ENCODE measurements at places on chromosomes 3 and 15. TPM values are rescaled to one million over a fixed set of nuclear protein-coding genes. Genes with fewer than 3 reads are reported as not detected.
A peak's percentile ranks its signal among the peaks of the same experiment; 100 is the strongest.

GRCh38 chr15:67605871-67606270 lies 63.4 kb downstream of the MAP2K5 start:
- no peaks in the 10 kb centered on the region for H3K27me3 ChIP-seq
- H3K27ac ChIP-seq = no peak overlapping the region
- no peaks in the 10 kb centered on the region for H3K4me1 ChIP-seq
- no peak overlapping the region for H3K4me3 ChIP-seq
- DNase-seq = no peak
- H3K36me3 ChIP-seq = no peaks in the 10 kb centered on the region

- DNase-seq = peak; percentile 74
- no peak overlapping the region for H3K4me3 ChIP-seq
- no peaks in the 10 kb centered on the region for H3K4me1 ChIP-seq
Measured at GRCh38 chr15:33152502-33153109, 41.9 kb downstream of the FMN1 start.

POLQ gene
- total RNA-seq = 4.1 TPM

GRCh38 chr3:186519021-186519658 lies 25.0 kb downstream of the CRYGS start:
- no peak for DNase-seq
- H3K4me1 ChIP-seq = no peaks in the 10 kb centered on the region
- H3K4me3 ChIP-seq = no peak overlapping the region
- H3K36me3 ChIP-seq = no peaks in the 10 kb centered on the region

GRCh38 chr3:110791995-110792686 lies 279.5 kb upstream of the NECTIN3 start:
- no peak overlapping the region for H3K4me3 ChIP-seq
- H3K36me3 ChIP-seq = no peaks in the 10 kb centered on the region
- no peak for DNase-seq
- no peaks in the 10 kb centered on the region for H3K27me3 ChIP-seq
- no peak overlapping the region for H3K27ac ChIP-seq

DNA sequence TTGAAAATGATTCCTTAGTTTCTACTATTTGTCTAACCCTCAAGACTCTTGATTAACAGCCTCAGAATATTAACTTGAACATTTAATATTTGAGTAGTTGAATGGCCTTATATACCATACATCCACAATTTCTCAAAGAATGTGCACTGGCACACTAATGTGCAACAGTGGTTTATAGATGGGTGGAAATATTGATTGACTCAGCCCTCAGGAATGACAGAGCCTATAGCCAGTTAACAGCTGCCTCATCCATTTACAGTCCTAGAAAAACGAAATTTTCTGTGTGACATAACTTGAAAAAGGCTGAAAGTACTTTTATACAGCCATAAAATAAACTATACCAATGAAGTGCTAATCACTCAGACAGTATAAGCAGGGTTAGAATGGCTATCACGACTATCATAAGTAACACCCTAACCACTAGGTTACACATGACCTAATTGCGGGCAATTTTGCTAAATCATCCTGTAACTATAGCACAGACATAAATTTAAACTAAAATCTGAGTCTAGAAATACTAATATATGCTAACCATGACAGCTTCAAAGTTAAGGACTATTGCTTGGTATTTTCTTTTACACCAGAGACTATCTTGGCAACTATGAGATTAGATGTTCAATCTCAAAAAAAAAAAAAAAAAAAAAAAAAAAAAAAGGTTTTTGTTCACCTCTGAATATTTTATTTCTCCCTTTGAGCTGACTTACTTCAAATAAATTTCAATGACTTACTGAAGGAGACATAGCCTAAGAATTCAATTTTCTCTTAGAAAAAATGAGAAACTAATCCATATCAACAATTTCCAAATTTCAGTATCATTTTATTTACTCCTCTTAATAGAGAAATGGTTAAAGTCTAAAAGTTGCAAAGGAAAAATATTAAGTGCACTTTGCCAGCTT lies 9.3 kb downstream of the SECISBP2L start:
- peak; percentile 69 for DNase-seq
- peaks cover 4% of the 10 kb centered on the region for H3K4me1 ChIP-seq
- H3K36me3 ChIP-seq = no peaks in the 10 kb centered on the region
- no peak overlapping the region for H3K4me3 ChIP-seq
- H3K27me3 ChIP-seq = no peaks in the 10 kb centered on the region

DNA sequence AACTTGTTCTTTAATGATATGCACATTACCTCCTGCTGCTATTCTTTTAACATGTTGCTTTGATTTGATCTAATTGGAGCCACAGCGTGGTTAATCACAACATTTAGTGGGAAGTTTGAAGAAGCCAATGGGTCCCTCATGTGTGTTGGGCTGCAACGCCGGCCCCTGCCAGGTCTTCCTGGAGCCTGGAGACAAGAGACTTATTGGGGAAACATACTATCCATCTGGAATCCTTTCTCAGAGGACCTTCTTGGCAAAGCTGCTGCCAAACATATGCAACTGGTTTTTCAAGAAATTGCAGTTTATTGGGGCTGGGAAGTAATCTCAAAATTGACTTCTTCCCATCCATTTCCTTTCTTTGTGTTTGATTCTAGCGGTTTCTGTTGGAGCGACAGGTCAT lies 396.3 kb upstream of the PROK2 start:
- H3K36me3 ChIP-seq = no peaks in the 10 kb centered on the region
- no peak overlapping the region for H3K27ac ChIP-seq
- peaks cover 7% of the 10 kb centered on the region for H3K4me1 ChIP-seq
- H3K4me3 ChIP-seq = no peak overlapping the region

GRCh38 chr3:15768421-15769255 lies 29.1 kb downstream of the ANKRD28 start:
- H3K27ac ChIP-seq = peak overlapping the region; percentile 55
- peaks cover 8% of the 10 kb centered on the region for H3K4me1 ChIP-seq
- DNase-seq = peak; percentile 98
- H3K27me3 ChIP-seq = no peaks in the 10 kb centered on the region
- H3K4me3 ChIP-seq = no peak overlapping the region

DNA sequence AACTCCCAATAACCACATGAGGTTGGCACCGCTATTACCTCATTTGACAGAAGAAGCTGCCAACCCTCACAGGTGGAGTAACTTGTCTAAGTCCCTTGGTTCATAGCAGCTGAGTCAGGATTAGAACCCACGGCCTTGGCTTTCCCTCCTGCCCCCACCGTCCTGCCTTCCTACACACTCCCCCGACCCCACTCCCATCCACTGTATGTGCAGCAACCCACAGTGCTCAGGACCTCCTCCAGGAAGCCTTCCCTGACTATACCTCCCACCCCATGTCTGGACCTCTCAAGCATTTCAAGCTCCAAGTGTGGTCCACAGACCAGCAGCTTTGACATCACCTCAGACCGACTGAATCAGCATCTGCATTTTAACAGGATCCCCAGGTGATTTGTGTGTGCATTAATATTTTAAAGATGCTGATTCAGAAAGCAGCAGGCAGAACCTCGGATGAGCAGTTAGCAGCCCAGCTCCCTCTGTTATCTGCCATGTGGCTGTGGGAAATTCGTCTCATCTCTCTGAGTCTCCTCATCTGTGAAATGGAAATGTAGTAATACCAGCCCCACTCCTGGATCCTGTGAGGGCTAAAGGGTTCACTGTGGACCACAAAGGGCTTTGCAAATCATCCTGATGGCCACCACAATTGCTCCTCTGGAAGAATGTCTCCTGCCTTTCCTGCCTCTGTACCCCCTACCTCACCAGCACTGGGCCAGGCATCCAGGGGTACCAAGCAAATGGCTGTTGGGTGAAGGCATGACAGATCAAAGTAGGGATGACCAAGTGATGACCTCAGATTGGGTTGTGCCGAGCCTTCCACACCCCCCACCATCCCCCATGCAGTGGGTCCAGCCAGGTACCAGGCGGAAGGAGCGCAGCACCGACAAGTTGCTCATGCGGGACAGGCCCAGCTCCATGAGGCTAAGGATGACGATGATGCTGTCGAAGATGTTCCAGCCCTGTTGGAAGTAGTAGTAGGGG lies 62.7 kb downstream of the SCN5A start:
- H3K4me1 ChIP-seq = no peaks in the 10 kb centered on the region
- H3K4me3 ChIP-seq = no peak overlapping the region
- H3K27me3 ChIP-seq = no peaks in the 10 kb centered on the region
- no peak for DNase-seq
- no peak overlapping the region for H3K27ac ChIP-seq

DNA sequence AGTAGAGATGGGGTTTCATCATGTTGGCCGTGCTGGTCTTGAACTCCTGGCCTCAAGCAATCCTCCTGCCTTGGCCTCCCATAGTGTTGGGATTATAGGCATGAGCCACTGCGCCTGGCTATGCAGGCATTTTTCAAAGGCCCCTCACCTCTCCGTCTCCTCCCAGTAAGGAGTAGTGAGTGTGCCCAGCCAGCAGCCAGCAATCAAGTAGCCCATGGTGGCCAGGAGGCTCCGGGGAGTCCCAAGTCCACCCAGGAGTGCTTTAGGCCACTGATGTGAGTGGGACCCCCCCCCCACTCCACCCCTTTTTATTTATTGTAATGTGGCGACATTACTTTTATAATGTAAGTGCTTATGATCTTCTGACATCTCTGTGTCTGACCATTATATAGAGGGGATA lies 8.1 kb downstream of the ISG20 start:
- H3K27me3 ChIP-seq = no peaks in the 10 kb centered on the region
- DNase-seq = no peak
- H3K27ac ChIP-seq = no peak overlapping the region

ENTPD3 gene
- total RNA-seq = under 0.01 TPM

- H3K4me3 ChIP-seq = peak overlapping the region; percentile 61
- peaks cover 4% of the 10 kb centered on the region for H3K4me1 ChIP-seq
- peak; percentile 51 for DNase-seq
- H3K27me3 ChIP-seq = no peaks in the 10 kb centered on the region
Measured at GRCh38 chr15:96343113-96344059, 12.9 kb downstream of the NR2F2 start.

DNA sequence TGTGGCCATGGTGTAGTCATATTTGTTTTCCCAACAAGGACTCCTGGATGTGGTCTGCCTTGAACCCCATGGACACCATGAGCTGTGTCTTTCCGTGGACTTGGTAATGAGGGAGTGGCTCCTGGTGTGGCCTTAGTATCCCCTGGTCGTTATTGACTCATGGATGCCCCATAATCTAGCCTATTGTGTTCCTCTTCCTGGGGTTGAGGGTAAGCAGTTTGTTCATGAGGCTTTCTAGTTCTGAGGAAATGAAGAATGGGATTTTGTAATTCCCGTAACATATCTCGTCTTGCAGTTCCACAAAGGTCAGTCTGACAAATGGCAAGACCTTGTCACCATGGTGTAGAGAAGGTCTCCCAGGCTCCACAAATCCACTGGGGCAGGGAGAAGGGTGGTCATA lies 22.6 kb downstream of the RAB7A start:
- no peak overlapping the region for H3K27ac ChIP-seq
- DNase-seq = no peak
- no peaks in the 10 kb centered on the region for H3K4me1 ChIP-seq
- no peaks in the 10 kb centered on the region for H3K27me3 ChIP-seq
- H3K4me3 ChIP-seq = no peak overlapping the region
- H3K36me3 ChIP-seq = no peaks in the 10 kb centered on the region

C3orf22 gene
- total RNA-seq = not detected

DNA sequence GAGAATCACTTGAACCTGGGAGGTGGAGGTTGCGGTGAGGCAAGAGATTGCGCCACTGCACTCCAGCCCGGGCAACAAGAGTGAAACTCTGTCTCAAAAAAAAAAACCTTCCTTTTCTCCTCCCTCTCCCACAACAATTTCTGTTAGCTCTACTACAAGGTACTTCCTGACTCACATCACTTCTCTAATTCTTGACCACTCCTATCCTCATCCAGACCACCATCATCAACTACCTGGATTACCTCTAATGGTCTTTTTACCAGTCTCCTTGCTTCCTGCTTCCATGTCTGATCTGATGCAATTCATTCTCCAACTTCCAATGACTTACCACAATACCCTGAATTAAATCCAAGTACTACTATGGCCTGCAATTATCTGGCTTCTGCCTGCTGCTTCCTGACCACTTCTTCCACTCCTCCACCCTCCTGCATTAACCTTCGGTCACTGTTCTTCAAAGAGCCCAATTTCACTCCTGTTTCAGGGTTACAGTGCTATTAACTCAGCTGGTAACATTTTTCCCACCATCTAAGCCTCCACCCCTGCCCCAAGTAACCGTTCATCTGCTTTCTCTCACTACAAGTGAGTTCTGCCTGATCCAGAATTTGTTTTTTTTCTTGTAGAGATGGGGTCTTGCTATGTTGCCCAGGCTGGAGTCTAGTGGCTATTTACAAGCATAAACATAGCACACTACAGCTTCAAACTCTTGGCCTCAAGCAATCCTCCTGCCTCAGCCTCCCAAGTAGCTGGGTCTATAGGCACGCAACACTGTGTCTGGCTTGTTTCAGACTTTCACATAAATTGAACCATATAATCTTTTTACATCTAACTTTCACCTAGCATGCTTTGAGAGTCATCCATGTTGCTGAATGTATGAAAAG lies 27.8 kb downstream of the DCAF1 start:
- H3K4me1 ChIP-seq = no peaks in the 10 kb centered on the region
- no peaks in the 10 kb centered on the region for H3K27me3 ChIP-seq
- no peak for DNase-seq
- H3K4me3 ChIP-seq = no peak overlapping the region
- peaks cover 1% of the 10 kb centered on the region for H3K36me3 ChIP-seq
- no peak overlapping the region for H3K27ac ChIP-seq

- no peaks in the 10 kb centered on the region for H3K4me1 ChIP-seq
- peaks cover 3% of the 10 kb centered on the region for H3K27me3 ChIP-seq
- DNase-seq = peak; percentile 3
- no peaks in the 10 kb centered on the region for H3K36me3 ChIP-seq
- no peak overlapping the region for H3K27ac ChIP-seq
- H3K4me3 ChIP-seq = no peak overlapping the region
Measured at GRCh38 chr15:33788906-33789540, 179.3 kb upstream of the CHRM5 start.

DNA sequence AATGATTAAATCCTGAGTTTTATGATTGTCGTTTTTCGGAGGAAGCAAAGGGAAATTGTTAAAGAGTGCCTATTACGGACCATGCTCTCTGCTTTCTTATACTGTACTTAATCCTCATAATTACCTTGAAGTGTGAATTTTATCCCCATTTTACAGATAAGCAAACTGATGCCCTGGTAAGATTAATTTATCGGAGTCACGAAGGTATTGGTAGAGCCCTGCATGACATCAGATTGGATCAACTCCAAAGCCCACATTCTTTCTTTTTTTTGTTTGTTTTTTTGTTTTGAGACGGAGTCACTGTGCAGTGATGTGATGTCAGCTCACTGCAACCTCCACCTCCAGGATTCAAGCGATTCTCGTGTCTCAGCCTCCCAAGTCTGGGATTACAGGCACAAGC lies 1.6 kb upstream of the GNB4 start:
- H3K4me3 ChIP-seq = no peak overlapping the region
- H3K27ac ChIP-seq = peak overlapping the region; percentile 88
- DNase-seq = no peak
- peaks cover 2% of the 10 kb centered on the region for H3K4me1 ChIP-seq

DNA sequence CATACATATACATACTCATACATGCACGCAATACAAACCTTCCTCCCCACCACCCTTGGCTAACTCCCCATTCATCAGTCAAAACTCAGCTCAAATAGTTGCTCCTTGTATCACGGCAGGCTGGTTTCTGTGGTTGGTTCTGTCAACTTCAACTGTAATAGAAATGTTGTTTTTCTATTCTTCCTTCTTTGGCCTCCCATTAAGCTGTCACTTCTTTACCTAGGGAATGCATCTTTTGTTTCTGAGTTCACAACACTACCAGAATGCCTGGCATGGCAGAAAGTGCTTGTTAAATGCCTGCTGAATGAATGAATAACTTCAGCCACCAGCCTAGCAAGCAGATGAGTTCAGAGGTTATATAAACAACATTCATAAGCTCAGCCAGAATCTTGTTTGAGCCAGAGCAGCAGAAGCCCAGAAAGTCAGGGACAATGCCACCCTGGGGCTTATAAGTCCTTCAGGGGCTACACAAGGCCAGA lies 63.1 kb downstream of the B3GALNT1 start:
- DNase-seq = peak; percentile 4
- H3K4me1 ChIP-seq = no peaks in the 10 kb centered on the region
- H3K27ac ChIP-seq = no peak overlapping the region
- no peaks in the 10 kb centered on the region for H3K36me3 ChIP-seq
- H3K27me3 ChIP-seq = no peaks in the 10 kb centered on the region

Measured in fibroblast of lung (primary cell).